ENCODE measurements at places on chromosomes 3 and 15.

- peak; percentile 8 for DNase-seq
Measured at GRCh38 chr3:39960515-39961191, 151.2 kb downstream of the MYRIP start.

DNA sequence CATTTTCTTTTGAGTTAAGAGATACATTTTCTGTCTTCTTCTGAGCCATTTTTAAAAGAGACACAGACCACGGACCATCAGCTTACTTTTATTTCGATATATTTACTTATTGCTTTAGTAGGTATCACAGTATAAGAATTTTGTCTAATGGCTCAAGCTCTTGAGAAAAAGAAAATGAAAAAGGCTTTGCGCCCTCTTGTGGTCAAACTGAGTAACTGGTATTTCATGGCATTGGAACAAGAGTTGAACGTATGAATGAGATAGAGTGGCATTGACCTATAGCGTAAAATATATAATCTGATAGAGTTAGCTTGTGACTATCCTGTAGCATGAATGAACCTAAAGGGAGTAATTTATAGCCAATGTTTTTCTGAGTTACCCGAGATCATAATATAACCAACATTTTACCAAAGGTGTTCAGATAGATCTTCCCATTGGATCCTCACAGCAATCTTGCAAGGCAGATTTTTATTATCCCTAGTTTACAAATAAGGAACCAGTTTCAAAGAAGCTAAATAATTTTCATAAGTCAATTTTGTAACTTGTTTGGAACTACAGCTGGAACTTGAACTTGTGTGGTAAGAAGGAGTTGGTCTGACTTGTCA, 154.6 kb downstream of the POLR2M start:
- DNase-seq, result peak; percentile 69

GRCh38 chr3:121809249-121809648, 25.6 kb downstream of the IQCB1 start:
- DNase-seq, result no peak

DNA sequence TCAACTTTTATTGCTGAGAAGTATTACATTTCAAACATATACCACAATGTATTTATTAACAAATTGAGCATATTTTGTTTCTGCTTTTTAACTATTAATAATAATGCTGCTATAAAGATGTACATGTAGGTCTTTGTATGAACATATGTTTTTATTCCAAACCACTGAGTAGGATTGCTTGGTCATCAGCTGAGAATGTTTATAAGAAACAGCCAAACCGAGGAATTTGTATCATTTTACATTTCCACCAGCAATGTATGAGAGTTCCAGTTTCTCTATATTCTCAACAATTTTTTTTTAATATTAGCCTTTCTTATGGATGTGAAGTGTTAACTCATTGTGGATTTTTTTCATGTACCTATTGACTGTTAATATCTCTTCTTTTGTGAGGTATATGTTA, 119.5 kb upstream of the MDFIC2 start:
- DNase-seq, result no peak

DNA sequence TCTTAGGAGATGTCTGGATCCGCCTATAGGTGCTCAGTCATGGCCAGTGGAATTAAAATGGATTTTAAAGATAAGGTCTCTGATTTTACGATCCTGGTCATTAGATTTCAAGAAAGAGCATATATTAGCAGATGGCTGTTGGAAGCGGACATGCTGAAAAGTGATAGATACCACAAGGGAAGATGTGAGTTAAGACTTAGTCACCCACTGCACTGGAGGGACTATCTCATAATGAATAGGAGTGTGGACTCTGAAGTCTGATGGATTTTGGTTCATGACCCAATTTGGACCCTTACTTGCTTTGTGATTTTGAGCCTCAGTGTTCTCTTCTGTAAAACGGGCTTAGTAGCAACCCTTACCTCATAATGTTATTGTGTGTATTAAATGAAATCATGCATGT, 214.7 kb downstream of the CHST2 start:
- no peak for DNase-seq

DNA sequence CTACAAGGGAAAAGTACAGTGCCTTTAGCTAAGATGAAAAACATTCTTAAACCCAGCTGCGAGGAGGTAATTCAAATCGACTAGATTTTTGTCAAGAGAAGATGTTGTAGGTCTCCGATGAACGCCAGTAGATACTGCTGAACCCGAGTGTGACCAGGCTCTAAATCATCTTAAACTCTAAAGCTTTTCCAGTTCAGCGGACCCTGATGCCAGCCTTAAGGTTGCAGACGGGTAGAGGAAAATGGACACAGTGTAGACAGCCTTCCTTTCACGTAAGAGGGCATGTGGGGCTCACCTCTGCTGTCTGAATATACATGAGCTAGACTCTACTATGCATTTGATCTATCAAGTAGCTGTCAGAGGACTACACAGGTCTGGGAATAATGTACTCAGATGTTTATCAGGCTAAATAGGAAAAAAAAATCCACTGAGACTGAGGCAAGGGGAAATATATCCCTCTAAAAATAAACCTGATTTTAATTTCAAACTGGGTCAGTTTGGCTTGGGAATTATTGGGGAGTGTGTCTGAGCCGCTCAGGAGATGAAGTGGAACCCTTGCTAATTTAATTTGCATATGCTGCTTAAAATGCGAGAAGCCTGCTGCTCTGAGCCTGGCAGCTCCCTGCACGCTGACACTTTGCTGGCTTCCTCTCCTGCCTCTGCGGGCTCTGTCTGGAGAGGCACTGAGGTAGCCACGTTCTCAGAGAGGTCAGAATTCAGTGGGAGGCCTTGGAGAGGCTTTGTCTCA, 151.9 kb downstream of the CADPS start:
- DNase-seq, result no peak

GRCh38 chr3:7205962-7206361, 345.0 kb downstream of the GRM7 start:
- DNase-seq, result peak; percentile 50

DNA sequence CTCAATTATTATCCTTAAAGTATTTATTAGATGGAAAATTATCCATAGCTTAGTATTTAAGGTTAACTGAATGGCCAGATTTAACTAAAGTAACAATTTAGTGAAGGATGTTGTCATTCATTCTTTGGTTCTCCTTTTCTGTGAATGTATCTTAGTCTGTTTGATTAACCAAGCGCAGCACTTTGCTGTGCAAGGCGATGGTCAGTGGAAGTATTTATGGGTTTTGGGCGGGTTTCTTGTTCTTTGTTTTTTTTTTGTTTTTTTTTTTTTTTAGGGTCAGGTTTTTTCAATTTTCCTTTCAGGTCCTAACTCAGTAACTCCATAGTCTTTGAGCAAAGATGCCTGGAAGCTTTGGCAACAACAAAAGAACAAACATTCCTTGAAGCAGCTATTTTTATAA, 328.8 kb downstream of the PTPRG start:
- DNase-seq, result peak; percentile 63

DNA sequence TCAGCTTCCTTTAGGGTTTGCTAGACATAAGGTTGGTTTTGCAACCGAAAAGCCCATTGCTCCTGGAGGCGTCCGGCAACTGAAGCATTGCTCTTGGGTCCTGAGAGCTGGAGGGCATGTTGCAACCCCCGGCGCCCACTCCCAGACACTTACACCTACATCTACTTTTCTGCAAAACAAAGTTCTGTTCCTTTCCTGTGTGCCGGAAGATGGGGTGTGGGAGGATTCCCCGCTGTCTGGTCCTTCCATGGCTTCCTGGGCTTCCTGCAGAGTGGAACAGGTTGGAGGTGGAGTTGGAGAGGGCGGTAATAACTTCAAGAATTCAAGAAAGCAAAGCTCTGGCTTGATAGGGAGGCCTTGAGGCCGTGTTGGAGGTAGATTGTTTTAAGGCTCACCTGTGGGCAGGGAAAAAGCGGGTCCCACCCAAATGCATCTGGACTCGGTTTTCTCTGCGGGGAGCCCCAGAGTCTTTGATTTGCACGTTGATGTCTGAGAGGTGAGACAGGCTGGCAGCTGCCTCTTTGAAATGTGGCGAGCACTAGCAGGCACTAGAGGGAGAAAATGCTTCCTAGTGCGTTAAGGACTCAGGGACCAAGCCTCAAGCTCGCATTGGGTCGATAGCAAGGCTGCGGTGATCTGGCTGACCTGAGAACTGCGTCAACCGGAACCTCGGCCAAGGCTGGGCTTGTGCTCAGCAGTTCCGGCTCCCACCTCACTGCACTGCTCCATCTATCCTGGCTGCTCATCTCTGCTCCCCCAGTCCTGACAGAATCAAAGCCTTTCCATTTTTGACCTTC, 39.5 kb downstream of the NR2F2 start:
- no peak for DNase-seq

GRCh38 chr3:189460511-189460910, 170.7 kb upstream of the TP63 start:
- no peak for DNase-seq

DNA sequence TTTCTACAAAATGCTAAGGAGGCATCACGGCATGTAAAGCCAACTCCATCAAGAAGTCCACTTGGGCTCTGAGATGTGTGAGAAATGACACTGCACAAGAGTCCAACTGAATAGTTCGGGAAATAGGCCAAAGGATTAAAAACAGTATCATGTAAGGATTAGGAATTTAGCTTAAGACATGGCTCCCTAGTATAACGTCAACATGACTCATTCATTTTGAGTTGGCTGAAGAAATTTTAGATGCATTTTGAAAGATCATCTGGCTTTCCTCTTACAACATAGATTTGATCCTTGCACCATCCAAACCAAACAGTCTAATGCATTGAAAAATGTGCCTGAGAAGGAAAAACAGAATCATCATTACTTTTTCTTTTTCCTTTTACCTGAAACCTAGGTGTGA, 109.3 kb upstream of the MME start:
- peak; percentile 63 for DNase-seq

DNA sequence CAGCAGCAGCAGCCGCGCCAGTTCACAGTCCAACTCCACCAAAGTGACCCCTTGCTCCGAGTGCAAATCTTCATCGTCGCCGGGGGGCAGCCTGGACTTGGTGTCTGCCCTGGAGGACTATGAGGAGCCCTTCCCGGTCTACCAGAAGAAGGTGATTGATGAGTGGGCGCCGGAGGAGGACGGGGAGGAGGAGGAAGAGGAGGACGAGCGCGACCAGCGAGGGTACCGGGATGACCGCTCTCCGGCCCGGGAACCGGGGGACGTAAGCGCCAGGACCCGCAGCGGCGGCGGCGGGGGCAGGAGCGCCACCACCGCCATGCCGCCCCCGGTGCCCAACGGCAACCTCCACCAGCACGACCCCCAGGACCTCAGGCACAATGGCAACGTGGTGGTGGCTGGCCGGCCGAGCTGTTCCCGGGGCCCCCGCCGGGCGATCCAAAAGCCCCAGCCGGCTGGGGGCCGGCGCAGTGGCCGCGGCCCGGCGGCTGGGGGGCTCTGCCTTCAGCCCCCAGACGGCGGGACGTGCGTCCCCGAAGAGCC, 224.1 kb upstream of the IL12A start:
- DNase-seq, result no peak

GRCh38 chr15:99224372-99225214, 24.8 kb downstream of the TTC23 start:
- no peak for DNase-seq

GRCh38 chr15:74377831-74378766, 10.7 kb upstream of the CYP11A1 start:
- DNase-seq, result no peak

GRCh38 chr3:146843476-146843875, 238.3 kb upstream of the PLSCR5 start:
- no peak for DNase-seq

GRCh38 chr3:194265505-194265892, 85.6 kb downstream of the CPN2 start:
- DNase-seq, result peak; percentile 25

DNA sequence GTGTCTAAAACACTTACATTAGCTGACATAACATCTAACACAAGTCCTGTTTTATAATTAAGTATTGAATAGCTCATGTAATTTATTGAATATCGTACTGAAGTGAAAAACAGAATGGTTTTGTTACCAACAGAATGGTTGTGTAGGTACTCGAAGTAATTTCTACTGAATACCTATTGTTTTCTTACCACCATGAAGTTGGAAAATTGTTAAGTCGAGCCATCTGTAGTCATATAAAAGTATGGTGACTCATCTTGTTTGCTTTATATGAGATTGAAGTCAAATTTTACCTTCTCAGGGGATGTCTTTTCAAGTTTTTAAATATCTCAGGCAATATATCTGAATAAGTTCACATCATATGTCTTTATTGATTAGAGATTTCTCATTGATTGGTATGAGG, 37.6 kb downstream of the PIAS1 start:
- no peak for DNase-seq

DNA sequence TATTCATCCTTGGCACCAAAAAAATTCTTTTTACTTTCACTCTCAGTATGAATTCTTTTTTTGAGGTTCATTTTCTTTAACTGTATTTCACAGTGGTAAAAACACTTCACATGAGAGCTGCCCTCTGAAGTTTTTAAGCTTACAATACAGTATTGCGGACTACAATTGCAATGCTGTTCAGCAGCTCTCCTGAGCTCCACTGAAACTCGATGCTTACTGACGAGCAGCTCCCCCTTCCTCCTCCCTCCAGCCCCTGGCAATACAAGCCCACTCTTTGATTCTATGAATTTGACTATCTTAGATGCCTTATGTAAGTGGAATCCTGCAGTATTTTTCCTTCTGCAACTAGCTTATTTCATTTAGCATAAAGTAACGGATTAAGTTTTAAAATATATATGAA, 183.4 kb downstream of the ADAMTS17 start:
- DNase-seq, result no peak

- DNase-seq, result peak; percentile 53
Measured at GRCh38 chr3:67489816-67490215, 164.6 kb downstream of the SUCLG2 start.

All from renal cortical epithelial cell (primary cell).